Head of caudate nucleus (tissue), 42 donors: ENCODE measurements at places on chromosomes 5 and 9.

DNA sequence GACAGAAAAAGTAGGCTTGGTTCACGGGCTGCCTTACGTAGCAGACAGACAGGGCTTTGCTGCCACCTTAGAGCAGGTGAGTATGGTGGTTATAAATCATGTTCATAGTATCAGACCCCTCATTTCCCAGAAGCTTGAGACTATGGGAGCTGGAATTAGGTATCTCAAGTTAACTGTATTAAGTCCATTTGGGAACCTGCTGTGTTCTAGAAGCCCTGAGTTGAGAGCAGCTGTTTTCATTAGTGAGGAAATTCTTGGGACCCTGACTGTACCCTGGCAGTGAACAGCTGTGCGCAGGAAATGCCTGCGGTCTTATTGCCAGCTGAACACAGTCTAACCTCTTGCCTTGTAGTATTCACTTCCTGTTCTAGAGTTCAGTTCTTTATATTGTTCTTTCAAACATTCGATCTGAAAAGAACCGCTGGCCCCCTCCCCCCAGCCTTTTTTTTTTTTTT is 29.8 kb downstream of the UGCG start:
- DNase-seq = peak; percentile 26

DNA sequence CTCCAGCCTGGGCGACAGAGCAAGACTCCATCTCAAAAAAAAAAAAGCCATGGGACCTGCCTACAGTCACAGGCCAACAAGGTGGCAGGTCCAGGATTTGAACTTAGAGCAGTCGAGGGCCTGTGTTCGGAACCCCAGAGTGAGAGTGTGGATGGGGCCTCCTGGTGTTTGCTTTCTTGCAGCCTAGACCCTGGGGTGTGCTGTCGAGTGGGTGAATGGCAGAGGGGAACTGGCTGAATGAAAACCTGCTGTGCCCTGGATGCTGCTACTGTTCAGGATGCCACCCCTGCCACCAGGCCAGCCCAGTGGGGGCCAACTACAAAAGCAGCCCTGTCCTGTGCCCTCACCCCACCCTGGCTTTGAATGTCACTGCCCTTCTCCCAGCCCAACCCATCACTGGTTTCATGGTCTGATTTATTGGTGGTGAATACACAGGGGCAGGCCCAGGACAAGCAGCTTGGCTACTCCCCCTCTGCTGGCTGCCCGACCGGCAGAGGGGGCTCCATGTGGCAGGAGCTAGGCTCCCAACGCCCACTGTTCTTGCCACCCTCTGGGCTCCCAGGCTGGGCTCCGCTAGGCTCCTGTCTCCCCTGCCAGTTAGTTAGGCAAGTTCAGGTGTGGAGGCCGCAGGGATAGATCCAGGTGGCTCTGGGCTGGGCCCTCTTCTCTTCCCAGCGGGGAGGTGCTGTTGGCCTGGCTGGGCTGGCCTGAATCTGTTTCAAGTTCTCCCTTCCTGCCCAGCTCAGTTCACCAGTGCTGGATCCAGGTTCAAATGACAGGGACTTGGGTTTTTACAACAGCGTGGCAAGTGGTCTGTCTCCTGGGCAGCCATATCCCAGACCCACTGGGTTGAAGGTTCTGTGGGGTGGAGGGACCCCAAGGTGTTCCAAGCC is 12.2 kb downstream of the FPGS start:
- DNase-seq = no peak

- DNase-seq = no peak
These were observed 148.1 kb downstream of the RGS3 start for GRCh38 chr9:113611461-113612215.

DNA sequence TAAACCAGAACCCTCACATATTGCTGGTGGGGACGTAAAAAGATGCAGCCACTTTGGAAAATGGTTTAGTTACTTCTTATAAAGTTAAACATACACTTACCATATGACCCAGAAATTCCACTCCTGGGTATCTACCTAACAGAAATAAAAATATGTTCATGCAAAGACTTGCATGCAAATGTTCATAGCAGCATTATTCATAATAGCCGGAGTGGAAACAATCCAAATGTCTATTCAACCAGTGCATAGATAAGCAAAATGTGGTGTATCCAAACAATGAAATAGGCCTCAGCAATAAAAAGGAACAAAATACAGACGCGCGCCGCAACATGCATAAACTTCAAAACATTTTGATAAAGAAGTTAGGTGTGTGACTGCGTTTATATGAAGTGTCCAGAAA is 11.6 kb downstream of the EGR1 start:
- DNase-seq = no peak

DNA sequence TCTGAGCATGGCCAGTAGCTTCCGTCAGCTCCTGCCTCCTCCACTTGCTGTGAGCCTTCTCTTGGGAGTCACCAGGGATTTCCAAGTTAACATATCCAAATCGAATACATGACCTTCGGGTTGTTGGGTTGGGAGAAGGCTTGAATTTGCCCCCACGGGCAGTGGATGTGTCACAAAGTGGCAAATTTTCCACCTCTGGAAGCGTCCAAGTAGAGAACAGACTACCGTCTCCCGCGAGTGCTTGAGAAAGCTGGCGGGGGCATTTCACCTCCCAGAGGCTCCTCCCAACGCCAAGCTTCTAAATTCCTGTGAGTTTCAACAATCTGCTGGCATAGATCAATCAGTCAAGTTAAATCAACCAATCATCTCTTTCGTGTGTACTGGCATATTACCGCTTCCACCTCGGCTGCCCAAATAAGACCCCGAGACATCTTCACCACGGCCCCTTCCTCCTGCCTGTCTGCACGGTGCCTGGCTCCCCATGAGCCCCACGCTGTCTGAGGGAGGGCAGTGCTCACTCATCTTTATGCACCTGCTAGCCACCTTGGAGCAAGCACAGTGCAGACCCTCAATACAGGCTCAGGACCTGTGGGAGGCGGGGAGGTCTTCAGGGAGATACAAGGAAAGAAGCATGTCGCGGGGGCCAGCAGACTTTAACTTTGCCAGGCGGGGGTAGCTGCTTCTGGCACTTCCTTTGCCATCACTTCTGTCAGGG is 79.1 kb downstream of the MRPL36 start:
- DNase-seq = no peak

- no peak for DNase-seq
These were observed 3.2 kb downstream of the SH3RF2 start for GRCh38 chr5:145939540-145940065.
